ENCODE measurements at places on chromosomes 4 and X.

GRCh38 chr4:68883870-68884269 lies 67.7 kb downstream of the UGT2A3 start:
- no peak for DNase-seq

GRCh38 chr4:119678761-119679160 lies 50.2 kb upstream of the PDE5A start:
- no peak for DNase-seq

DNA sequence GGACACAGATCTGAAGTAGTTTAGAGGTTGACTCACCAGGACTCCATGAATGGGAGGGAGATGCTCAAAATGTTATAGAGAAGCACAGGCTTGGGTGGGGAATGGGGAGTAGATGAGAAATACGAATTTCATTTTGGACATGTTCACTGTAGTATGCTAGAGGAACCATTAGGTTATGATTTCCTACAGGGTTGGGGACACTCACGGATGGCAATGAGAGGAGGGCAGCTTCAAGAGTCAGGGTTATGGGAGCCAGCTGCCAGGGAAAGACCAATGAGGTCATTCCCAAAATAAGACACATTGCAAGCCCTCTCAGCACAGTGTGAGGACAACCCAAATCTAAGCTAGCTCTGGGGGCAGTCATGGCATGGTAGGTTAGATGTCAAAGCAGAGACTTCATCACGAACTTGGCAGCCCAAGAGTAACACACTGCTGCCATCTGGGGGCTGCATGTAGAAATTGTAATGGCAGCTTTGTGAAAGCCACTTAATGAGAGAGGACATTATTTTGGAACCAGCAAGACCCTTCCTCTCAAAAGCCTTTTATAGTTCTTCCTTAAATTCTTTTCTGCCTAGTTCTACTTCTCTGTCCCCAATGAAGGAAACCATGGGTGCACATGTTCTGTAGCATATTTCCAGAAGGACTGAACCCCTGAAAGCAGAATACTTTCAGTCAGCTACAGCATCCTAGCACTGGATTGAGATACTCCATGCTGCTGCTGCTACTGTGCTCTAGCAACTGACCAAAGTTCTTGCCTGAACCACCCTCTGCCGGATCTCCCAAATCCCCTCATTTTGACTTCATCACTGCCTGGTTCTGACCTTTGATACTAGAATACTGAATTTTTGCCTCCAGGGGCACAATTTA lies 16.2 kb upstream of the ZCCHC12 start:
- no peak for DNase-seq

DNA sequence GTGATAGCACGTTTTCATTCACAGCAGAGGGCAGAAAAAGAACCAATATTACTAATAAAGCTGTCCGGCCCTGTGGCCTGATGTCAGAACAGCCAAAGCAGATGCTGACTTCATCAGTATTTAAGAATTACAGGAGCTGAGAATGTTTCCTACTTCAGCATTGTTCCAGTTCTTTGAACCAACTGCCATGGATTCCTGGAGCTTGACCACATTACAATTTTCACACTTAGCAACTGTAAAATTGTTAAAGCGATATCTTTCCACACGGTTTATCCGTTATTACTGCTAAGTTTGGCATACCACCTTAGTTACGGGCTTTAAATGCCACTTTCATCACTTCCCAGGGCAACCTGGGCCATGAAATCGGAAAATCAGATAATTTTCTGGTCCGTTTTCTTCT lies 118.2 kb downstream of the EPHA5 start:
- no peak for DNase-seq

GRCh38 chr4:53040459-53040815 lies 178.3 kb downstream of the RASL11B start:
- DNase-seq: no peak

GRCh38 chr4:162684371-162684700 lies 482.4 kb downstream of the NAF1 start:
- no peak for DNase-seq

GRCh38 chrX:110401135-110401534 lies 42.5 kb downstream of the RTL9 start:
- no peak for DNase-seq

DNA sequence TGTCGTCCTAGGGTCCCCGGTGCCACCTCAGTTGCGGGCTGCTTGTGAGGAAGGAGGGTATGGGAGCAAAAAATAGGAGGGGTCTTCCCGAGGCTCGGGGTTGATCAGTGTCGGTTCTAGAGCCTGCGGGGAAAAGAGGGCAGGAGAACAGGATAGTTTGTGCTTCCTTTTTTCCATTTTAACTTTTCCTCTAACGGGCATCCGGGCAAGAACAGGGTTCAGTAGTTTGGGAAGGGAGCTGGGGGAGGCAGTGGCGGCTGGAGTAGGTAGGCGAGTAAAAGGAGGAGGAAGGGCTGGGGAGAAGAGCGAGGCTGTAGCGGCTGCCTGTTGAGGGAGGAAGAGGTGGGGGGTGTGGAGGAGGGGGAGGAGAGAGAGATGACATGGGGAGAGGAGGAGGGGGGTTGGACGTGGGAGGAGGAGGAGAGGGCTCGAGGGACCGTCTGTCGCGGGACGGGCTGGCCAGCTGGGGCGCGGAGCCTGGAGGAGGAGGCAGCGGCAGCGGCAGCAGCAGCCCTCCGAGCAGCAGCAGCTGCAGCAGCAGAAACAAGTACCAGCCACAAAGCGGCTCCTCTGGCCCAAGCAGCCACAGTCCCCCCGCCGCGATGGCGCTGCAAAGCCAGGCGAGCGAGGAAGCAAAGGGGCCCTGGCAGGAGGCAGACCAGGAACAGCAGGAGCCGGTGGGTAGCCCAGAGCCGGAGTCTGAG lies at the start of gene SLC16A2:
SLC16A2 (plus strand) TSS at position 458 of the 704 bp plus-strand sequence; CDS start at position 603, 145 bp downstream.
- DNase-seq: peak; percentile 49

DNA sequence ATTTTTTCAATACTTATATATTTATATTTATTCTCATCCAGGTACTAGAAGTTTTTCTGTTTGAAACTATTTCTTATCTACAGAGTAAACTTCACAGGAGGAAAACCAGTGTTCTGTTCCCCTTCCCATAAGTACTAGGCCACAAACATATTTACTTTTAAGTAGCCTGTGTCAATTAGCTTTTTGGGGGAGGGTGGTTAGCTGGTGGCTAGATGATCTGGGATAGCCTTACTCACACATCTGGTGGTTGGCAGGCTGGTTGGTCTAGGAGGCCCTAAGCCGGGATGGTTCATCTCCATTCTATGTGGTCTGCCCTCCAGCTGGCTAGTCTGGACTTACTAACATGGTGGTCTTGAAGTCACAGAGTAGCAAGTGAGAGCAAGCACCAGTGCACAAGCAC lies 6.2 kb downstream of the JADE3 start:
- DNase-seq: no peak

GRCh38 chrX:63424063-63424462 lies 72.9 kb upstream of the SPIN4 start:
- no peak for DNase-seq
